ENCODE measurements at places on chromosomes 4 and X.

- peak; percentile 30 for DNase-seq
Observed at GRCh38 chr4:37891260-37892159, 626 bp downstream of the TBC1D1 start.

- DNase-seq = no peak
Observed at GRCh38 chr4:163866728-163867315, 372.3 kb downstream of the TMA16 start.

DNA sequence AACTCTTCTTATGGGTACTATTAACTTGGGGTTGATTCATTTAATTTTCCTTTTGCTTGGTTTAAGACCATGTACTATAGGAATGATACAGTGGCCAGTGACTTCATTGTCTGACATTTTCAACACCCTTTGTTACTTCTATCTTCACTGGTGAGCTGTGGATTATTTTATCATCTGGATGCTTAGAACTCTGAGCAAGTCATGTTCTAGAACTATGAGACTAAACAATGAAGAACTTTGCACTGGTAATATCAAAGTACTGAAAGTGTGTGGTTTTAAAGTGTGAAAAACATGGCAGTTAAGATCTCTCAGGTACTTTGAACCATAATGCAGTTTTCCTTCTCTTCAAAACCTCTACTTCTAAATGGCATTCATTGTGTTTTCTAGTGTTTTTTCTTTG, 47.8 kb downstream of the MAP7D3 start:
- DNase-seq = no peak

GRCh38 chrX:39204945-39205344, 403.7 kb downstream of the MID1IP1 start:
- DNase-seq = no peak

GRCh38 chrX:133258481-133258880, 40.3 kb upstream of the TFDP3 start:
- DNase-seq = no peak

DNA sequence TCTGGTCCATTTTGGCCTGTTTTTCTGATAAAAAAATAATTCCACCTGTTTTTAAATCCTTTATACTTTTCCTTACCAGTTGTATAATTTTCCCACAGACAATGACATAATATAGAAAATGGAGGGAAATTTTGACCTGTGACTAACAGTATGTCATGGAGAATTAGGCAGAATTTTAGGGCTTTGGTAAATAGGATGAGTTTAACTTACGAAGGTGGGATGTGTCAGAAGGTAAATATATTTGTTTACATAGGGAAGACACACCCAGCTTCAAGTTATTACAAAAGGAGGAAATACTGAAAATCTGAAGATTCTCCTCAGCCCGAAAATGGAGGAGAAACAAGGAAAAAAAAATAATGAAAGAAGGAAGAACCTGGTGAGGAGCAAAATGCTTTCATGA, 64.6 kb upstream of the PPP3CA start:
- no peak for DNase-seq

DNA sequence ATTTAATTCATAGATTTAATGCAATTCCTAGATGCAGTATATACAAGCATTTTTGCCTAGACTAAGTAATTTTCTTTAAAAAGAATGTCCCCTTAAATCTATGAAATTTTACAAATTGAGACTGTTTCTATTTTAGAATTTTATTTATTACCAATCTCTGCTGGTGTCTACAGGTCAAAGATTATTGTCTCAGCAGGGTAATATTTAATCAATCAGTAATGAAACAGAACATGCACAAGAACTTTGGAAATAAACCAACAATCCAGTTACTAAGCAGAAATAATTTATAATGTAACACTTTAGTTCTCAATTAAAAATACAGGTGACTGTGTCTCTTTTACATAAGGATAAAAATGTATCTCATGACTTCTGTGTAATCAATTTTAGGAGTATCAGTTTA, 266.2 kb downstream of the PPP3CA start:
- no peak for DNase-seq

GRCh38 chr4:182969651-182970279, 52.6 kb upstream of the DCTD start:
- no peak for DNase-seq

DNA sequence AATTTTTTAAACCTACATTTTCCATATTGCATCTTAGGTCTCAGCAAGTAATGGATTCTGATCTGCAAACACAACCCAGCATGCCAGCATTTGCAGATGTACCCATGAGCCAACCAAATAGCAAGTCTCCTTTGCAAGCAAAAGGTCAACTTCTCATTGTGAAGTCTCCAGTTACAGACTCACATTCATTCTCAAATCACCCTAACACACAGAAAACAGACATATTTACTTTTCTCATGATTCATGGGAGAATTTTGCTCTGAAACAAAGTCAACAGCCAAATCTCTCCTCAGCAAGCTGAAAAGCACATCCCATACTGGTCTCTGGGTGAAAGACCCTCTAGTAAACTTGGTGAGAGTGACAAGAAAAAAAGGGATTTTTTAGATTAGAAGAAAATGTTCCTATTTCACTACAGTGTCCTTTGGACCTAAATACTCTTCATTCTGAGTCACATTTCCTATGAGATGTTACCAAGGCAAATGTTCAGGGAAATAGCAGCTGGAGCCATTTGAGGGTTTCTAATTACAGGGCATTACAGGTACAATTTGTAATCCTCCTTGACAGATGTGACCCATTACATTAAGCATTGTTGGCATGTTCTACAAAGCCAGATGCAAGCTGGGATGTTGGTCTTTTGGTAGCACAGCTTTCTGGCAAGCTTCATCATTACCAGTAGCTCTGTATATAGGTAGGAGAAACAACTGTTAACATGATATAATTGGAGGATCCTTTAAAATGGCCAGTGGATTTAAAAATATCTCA, 383.3 kb downstream of the SMARCA1 start:
- DNase-seq = no peak

- DNase-seq = no peak
Observed at GRCh38 chr4:55758570-55758969, 61.0 kb upstream of the EXOC1L start.

DNA sequence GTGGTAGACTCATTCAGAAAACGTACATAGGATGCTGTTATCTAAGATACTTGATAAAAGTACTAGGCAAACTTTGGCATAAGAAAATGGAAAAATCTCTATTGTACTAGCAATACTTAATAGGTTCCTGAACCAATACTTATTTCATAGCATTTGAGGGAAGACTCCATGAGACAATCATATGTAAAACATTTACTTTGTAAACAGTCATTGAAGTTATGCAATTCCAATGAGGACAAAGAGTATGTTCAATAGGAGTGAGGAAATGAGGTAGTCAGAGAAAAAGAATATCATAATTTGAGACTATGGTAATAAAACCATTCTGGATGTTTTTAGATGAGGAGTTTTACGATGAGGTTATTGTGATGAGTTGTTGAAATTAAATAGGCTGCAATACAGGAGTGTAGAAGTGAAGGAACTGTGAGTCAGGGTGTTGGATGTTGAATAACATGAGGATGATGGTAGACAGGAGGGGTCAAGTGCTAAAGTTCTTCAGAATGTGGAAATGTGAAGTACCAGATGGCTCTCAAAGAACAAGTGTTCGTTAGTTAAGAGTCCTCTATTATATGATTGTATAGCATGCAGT, 397.9 kb downstream of the PPP3CA start:
- no peak for DNase-seq

DNA sequence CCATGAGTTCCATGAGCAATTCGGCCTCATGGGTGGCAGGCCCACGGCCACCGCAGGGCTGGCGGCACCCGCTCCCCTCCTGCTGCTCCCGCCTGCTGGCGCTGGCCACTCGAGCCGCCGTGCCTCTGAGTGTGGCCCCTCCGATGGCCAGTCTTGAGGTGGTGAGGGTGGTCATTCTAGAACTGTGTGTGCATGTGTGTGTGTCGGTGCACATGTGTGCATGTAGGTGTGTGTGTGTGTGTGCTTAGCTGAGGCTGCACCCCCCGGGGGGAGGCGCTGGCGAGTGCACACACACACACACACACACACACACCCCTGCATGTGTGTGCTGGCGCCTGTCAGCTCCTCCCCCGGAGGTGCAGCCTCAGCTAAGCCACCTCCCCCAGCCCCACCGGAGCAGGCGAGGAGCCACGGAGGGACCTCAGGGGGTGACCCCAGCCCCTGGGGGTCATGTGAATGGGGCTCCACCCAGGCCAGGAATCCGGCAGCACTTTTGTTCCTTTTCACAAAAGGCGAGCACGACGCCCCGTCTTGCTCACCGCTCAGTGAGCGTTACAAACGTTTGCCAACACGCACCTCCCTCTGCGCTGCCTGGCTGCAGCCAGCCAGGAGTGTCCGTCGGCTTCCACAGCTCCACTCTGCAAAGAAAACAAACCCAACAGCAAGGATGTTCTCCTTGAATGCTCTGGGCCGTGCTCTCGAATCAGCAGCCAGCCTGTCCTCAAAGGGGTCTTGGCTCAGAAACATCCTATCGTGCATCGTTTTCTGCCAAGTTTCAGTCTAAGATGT, 29.9 kb downstream of the FGFRL1 start:
- no peak for DNase-seq

GRCh38 chr4:80990851-80991250, 39.7 kb upstream of the BMP3 start:
- DNase-seq = no peak

DNA sequence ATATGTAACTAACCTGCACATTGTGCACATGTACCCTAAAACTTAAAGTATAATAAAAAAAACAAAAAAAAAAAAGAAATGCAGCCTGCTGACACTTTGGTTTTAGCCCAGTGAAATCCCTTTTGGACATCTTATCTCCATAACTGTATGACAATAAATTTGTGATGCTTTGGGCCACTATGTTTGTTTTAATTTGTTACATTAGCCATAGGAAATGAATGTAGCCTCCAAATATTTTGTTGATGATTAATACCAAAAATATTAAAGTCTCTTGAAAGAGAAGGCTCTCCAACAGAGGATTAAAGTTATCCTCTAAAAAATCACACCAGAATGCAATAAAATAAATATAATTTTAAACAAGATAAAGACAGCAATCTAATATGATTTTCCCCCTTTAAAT, 852.7 kb upstream of the SLIT2 start:
- DNase-seq = no peak

- DNase-seq = no peak
Observed at GRCh38 chrX:149898554-149898953, 17.6 kb downstream of the MAGEA8 start.

- no peak for DNase-seq
Observed at GRCh38 chr4:147814376-147814775, 82.5 kb downstream of the ARHGAP10 start.

GRCh38 chrX:130994671-130995070, 63.5 kb upstream of the ARHGAP36 start:
- DNase-seq = peak; percentile 0

GRCh38 chrX:64150775-64151174, 54.7 kb downstream of the AMER1 start:
- DNase-seq = no peak

DNA sequence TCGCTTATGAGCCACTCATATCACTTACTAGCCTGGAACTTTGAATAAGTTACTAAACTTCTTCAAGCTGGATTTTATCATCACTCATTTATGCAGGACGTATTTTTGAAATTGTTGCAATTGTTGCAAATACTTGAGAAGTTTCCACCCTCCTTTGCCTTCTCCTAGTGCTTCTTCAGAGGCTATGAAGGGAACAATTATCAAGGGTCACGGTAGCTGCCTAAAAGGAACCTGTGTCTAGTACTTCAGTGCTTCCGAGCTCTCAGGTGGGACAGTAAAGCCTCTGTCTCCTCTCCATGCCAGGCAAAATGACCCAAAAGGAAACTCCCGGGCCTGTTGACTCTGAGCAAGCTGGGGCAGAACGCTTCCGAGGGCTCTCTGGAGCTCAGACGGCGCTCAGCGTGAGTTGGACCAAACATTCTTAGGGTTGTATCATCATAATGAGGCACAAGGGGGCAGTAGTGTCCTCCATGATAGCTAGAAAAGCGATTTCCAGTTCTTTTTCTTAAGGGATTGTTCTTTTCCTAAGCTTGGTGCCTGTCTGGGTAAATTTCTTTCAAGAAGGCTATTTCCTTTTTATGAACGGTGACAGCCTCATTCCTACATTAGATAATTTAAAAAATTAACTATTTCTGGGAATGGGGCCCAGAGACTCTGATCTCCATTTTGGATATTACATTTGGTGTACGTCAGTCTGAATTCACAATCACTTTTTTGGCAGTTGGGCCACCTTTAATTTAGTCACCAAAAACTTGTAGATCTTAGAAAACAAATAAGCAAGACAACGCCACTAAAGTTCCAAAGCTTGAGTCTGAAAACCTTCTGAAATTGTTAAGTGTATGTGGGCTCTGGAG, 73.1 kb downstream of the PACRGL start:
- DNase-seq = peak; percentile 50

DNA sequence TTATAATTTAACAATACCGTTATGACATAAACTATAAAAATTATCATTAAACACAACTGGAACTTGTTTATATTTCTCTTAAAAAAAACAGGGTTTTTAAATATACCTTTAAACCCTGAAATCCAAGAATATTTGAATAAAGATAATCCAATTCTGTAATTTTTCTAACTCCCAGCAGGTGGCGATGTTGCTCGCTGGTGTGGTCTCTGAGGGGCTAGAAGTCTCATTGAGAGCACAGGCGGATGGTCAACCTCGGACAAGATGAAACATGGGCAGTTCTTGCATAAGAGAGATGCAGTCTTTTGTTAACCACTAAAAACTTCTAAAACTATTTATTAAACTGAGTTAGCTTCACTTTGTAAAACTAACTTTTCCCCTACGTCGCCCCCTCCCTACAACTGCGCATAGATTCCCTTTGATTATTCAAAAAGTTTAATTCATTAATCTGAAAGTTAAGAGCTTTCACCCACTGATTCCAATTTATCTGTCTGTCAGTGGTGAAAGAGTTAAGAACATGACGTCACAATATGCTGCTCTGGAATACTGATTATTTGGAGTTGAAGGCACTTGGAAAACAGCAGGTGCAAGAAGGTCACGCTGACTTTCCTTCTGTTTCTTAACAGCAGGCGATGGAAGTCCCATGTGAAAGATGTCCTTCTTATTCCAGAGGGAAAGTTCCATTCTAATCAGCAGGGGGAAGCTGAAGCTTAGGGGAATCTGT, 29.5 kb downstream of the DMP1 start:
- peak; percentile 85 for DNase-seq

DNA sequence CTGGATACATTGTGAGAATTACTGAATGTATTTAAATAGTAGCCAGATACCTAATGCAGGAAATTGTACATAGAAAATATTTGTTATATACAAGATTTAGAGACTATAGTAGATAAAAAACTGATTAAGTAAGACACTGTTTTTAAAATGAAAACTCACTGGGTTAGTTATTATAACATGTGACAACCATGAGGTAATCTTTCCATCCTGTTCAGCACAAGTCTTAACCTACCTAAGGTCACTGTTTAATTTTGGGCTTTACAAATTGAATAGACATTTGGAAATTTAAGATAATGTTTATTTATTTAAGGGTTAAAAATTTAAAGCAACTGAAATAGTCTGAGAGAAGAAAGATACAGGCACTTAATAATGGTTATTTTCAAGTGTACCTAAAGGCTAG, 102.1 kb downstream of the STIM2 start:
- no peak for DNase-seq

- no peak for DNase-seq
Observed at GRCh38 chrX:120504569-120504968, 35.5 kb upstream of the LAMP2 start.

- DNase-seq = no peak
Observed at GRCh38 chr4:56185901-56186300, 201.4 kb downstream of the AASDH start.

GRCh38 chr4:142705820-142706219, 140.3 kb downstream of the INPP4B start:
- DNase-seq = no peak
